Amniotic epithelial cell (primary cell): ENCODE measurements at places on chromosomes 1 and 21.

GRCh38 chr1:200885623-200886402 is 8.9 kb upstream of the INAVA start:
- no peak for DNase-seq

- no peak for DNase-seq
Measured at GRCh38 chr21:20315042-20315441, 683.2 kb upstream of the NCAM2 start.

DNA sequence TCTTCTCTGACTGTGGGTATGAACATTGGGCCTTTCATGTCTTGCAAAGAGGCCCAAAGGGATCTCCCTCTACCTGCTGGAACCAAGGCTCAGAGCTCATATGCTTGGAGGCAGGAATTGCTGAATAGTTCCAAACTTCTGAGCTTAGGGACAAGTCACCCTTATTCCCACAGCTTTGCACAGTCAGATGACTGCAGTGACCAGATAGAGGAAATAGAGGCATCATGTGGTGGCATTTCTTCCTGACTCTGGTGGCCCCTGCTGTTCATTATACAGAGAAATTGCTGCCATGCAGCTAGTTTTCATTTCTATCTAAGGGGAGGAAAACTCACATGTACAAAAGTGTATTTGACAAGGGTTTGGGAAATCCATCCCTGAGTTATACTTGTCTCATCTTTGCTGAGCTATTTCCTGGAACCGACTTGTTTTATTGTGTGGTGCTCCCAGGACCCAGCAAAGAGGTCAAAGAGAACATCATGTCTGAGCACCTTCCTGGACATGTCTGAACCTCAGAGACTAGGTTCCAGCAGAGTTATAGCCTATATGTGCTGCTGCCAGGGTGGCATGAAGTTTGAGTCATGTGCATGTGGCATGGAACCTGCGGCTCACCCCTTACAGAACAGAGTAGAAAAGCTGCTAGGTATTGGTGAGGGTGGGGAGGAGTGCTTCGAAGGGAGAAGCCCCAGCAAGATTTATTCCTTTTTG is 131.2 kb downstream of the PIK3R3 start:
- DNase-seq, result no peak

DNA sequence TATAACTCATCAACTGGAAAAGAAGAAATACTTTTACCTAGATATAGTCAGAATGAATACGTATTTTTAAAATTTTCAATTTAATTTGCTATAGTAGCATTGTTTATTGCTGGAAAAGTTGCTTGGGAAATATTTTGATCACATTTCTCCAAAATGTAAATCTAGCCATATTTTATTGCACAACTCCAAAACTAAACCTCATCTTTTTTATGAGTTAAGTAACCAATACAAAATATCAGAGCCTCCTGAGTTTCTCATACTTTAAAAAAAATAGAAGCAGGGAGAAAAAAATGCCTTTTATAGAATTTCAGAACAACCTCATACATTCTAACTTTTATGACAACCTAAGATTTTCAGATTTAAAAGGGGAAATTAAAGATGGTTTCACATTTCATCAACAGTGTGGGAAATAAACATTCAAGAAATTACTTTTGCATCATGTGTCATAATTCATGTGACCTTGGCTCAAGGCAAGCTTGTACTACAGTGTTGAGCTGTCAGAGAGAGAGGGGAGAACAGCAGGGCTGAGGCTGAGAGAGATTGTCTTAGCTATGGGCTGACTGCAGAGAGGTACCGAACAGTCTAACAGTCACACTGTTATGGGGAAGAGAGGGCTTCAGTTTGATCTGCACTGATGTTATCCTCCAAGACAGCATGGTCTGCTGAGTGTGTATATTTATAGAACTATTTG is 519.0 kb downstream of the LTN1 start:
- DNase-seq, result peak; percentile 80

- peak; percentile 65 for DNase-seq
Measured at GRCh38 chr1:198681252-198681651, 42.4 kb downstream of the PTPRC start.

GRCh38 chr1:12616709-12617373 is 1.2 kb downstream of the DHRS3 start:
- no peak for DNase-seq

DNA sequence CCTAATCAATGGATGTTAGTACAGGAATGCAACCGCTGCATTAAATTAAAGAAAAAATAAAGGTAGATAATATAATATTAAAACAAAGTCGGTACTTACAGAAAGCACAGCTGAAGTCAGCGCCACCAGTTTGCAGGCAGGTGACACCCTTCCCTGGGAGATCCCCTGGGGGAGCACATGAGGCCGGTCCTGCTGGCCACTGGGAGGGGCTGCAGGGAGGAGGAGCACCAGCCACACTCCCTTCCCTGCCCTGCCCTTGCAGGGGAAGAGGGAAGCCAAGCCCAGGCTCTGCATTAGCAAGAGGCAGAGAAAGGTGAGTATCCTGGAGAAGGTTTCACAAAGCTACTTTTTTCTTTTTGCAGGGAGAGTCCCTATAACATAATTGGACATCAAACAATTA is 507.0 kb downstream of the AJAP1 start:
- DNase-seq, result no peak

- DNase-seq, result no peak
Measured at GRCh38 chr1:174407665-174408064, 40.1 kb upstream of the GPR52 start.

GRCh38 chr1:106080608-106081325 is 975.7 kb upstream of the PRMT6 start:
- no peak for DNase-seq

GRCh38 chr1:33454646-33455282 is 17.7 kb upstream of the ZSCAN20 start:
- DNase-seq, result peak; percentile 59

GRCh38 chr1:21666576-21667320 is 2.4 kb downstream of the RAP1GAP start:
- no peak for DNase-seq

- DNase-seq, result peak; percentile 94
Measured at GRCh38 chr1:89065079-89065868, at the start of gene GBP1. Gene GBP1 (minus strand): TSS chr1:89065208. CDS start chr1:89063234, 1,974 bp downstream.

GRCh38 chr21:29299046-29299915 is 559 bp downstream of the BACH1 start:
- peak; percentile 42 for DNase-seq
